Tongue (tissue), 3 donors: ENCODE measurements at places on chromosomes 11 and 22. TPM values are rescaled to one million over a fixed set of nuclear protein-coding genes. Genes with fewer than 3 reads are reported as not detected.

DNA sequence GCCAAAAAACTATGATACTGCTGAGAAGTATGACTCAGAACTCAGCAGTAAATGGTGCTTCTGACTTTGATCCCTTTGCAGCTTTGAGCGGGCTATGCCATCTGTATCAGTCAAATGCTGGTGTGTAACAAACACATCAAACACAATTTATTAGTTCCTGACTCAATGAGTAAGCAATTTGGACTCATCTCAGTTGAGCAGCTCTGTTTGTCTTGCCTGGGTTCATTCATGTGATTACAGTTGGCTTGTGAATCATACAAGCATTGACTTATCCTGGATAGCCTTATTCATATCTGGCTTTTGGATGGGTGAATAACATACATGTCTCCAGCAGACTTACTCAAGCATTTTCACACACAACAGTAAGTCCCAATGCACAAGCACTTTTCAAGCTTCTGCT is 858.8 kb downstream of the METTL15 start:
- DNase-seq: no peak

- no peak for DNase-seq
These were observed 14.9 kb downstream of the PPM1F start for GRCh38 chr22:21937821-21938070.

- DNase-seq: no peak
These were observed 15.9 kb upstream of the FGF3 start for GRCh38 chr11:69834811-69835800.

DNA sequence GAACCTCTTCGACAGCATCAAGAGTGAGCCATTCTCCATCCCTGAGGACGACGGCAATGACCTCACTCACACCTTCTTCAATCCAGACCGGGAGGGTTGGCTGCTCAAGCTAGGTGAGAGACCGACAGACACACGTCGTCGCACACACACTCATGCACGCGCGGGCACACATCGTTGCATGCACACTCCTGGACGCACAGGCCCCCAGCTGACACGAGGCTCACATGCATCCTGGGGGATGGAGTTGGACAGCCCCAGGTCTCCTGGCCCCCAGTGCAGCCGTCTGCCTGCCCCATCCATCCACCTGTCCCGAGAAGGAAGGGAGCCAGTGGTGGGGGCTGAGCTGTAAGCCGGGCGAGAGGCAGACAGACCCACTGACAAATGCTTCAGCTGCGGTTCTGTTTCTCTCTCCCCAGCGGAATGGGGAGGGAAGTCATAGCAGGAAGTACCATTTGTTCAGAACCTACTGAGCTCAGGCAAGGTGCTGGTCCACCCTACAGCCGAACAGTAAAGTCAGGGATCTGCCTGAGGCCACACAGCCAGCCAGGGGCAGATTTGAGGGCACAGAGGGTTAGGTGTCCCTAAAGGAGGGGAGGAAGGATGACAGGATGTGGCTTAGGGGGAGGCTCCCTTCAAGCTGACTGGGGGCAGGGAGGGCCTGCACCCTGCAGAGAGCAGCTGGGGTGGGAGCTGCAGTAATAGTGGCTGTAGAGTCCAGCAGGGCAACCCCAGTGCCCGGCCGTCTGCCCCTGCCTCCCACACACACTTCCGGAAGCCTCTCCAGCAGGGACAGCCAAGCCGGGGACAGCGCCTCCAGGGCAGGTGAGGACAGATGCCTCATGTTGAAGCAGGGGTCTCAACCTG is 27.1 kb downstream of the CYTH4 start:
- DNase-seq: no peak

ENTHD1 gene
- not detected for total RNA-seq

TUB gene
- total RNA-seq: 26.2 TPM
